ENCODE measurements at places on chromosomes 11 and 22.
A peak's percentile ranks its signal among the peaks of the same experiment; 100 is the strongest.

DNA sequence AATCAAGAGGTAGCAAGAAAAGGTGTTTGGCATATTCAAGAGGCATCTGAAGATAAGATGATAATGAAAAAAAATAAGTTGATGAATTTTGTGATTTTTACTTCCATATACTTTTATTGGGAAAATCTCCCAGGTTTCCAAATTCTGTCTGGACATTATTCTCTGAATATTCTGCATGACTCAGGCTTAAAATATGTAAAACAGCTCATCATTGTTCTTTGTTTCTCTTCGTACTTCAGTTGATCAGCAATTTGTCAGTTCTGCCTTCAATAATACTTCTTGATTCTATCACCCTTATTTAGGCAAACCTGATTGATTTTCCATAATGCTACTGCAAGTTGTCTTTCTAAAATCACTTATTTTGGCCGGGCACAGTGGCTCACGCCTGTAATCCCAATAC, 30.2 kb downstream of the GTF2H1 start:
- DNase-seq, result no peak

GRCh38 chr11:66056501-66056900, 4.3 kb downstream of the SF3B2 start:
- no peak for DNase-seq

GRCh38 chr11:66768818-66769217, 39.8 kb upstream of the SPTBN2 start:
- DNase-seq, result no peak

DNA sequence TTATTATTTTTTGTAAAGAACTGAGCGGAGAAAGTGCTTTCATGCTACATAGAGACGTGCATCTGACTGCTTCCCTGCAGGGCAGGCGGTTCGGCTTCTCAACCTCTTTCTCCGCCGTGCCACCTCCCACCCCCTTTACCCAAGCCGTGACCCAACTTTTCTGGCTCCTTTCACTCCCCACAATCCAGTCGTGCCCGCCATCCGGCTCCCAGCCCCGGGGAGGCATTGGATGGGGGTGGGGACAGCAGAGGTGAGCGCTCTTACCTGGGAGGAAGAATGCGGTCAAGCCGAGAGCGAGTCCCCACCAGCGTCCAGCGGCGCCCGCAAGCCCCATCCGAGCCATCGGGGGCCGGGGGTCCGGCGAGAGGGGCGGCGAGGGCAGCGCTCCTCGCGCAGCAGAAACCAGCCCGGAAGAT, 781 bp downstream of the NECTIN1 start:
- no peak for DNase-seq

- no peak for DNase-seq
These were observed 10.8 kb upstream of the RAC2 start for GRCh38 chr22:37254867-37255233.

GRCh38 chr11:95599959-95600586, 189.5 kb downstream of the FAM76B start:
- no peak for DNase-seq

GRCh38 chr11:118618991-118619375, 11.6 kb downstream of the PHLDB1 start:
- no peak for DNase-seq

DNA sequence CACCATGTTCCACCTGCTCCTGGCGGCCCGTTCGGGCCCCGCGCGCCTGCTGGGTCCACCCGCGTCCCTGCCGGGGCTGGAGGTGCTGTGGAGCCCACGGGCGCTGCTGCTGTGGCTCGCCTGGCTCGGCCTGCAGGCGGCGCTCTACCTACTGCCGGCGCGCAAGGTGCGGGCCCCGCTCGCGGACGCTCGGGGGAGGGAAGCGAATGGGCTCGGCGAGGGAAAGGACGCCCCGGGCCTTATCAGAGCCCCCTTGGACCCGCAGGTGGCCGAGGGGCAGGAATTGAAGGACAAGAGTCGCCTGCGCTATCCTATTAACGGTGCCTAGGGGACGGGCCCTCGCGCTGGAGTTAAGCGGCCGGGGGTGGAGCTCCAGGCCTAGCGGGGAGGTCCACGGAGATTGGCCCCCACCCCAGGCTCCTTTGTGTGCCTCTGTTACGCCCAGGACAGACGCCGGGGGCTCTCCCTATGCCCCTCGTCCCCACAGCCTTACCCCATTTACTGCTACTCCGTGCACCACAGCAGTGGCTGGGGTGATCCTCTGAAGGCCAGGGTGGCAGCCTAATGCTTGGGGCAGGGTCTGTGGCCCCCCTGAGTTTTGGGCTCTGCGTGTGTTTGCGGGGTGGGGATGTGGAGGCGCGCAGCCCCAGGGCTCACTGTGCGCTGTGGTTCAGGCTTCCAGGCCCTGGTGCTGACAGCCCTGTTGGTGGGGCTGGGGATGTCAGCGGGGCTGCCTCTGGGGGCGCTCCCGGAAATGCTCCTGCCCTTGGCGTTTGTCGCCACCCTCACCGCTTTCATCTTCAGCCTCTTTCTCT, 1.1 kb downstream of the TM7SF2 start:
- peak; percentile 64 for DNase-seq

GRCh38 chr11:32053151-32053888, 37.6 kb upstream of the RCN1 start:
- DNase-seq, result no peak

DNA sequence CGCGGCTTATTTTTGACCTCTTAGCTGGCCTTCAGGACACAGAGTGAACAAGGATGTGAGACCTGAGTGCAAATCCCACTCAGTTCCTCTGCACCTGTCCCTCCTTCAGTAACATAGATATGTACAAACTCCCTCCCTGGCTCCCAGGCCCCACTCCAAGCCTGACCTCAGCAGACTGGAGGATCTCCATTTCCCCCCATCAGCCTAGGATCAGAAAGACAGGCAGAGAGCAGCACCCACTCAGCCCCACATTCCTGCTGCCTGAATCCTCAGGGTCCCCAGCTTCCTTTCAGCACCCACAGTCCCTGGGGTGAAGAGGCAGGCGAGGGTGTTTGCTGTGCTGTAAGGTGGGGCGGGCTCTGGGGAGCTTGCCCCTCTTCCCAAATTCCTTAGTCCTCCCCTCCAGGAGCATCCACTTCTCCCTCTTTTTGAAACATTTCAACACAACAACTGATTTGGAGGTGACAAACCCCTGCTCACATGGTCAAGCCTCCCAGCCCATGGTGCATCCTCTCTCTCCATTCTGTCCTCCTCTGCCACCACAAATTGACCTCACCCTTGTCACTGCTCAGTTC, 151.1 kb downstream of the FEZ1 start:
- no peak for DNase-seq

All from sciatic nerve (tissue), 2 donors.